Stimulated activated CD8-positive, alpha-beta memory T cell treated with anti-CD3 and anti-CD28 coated beads, Interleukin-4, amount 100 ng/mL, for 1 hour (primary cell): ENCODE measurements at places on chromosomes 12 and 14.

DNA sequence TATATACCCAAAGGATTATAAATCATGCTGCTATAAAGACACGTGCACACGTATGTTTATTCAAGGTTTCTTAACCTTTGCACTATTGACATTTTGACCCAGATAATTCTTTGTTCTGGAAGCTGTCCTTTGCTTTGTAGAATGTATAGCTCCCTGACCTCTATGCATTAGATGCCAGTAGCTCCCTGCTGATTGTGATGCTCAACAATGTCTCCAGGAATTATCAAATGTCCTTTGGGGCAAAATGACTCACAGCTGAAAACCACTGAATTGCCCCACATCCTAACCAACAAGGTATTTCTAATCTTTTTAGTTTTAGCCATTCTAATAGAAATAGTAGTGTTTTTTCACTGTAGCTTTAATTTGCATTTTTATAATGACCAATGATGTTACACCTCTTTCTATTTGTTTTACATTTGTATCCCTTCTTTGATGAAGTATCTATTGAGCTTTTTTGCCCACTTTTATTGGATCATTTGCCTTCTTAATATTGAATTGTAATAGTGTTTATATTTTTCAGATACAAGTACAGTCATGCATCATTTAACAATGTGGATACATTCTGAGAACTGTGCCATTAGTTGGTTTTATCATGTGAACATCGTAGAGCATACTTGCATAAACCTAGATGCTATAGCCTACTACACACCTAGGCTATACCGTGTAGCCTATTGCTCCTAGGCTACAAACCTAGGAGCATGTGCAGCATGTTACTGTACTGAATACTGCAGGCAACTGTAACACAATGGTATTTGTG is 10.4 kb upstream of the NOPCHAP1 start:
- no peak for DNase-seq

- DNase-seq: no peak
Observed at GRCh38 chr14:26594756-26595545, 2.9 kb downstream of the NOVA1 start.

DNA sequence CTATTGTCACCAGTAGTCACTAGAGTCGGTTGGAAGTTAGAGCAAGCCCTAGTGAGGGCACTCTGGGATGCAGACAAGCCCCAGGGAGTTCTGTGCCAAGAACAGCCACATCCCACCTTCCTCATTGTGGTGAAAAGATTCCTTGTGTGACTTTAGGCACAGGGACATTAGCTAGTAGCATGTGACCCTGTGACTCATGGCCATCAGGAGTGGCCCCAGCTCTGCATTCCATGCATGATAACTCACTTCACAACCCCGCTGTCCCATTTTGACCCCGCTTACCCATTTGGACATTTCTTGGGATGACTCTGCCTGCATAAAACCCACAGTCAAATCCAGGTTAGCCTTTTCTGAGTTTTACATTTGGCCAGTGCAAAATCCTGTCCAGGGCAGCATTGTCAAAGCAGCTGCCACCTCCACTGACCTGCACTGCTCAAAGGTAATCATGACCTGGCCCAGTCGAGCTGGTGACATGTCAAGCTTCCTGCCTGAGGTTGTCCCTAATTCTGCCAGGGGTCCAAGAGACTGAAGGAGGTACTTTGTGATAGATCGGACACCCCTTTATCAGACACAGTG is 430.5 kb downstream of the DPF3 start:
- no peak for DNase-seq

- no peak for DNase-seq
Observed at GRCh38 chr14:100818221-100818699, 7.7 kb upstream of the MEG3 start.

DNA sequence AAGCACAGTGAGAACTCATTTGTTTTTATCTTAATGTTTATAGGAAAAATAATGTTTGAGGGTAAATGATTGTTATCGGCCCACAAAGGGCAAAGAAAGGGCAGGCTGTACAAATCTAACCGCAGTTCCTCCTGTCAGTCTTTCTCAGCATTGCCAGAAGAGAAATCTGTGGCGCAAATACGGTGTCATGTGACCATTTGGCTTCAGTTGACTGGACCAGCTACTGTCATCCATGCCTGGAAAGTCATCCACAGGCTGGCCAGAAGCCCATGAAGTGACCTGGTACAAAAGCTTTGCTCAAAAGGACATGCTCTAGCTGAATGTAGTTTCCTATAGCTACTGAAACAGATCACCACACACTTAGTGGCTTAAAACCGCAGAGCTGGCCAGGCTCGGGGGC is 43.6 kb downstream of the HCAR2 start:
- DNase-seq: no peak

DNA sequence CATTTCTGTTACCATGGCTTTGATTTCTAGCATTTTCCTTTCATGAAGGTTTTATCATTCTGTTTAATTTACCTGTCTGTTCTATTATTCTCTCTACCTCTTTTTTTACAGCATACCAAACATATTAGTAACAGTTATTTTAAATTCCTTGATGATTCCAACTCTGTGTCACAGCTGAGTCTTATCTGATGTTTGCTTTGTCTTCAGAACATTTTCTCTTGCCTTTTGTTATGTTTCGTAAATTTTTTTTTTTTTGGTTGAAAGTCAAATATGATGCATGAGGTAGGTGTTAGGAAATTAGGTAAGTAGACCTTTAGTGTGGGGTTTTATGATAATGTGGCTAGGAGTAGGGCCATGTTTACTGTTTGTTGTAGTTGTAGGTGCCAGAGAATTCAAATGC is 496.4 kb downstream of the FOXG1 start:
- DNase-seq: no peak

GRCh38 chr12:102376181-102376747 is 104.1 kb downstream of the IGF1 start:
- no peak for DNase-seq

DNA sequence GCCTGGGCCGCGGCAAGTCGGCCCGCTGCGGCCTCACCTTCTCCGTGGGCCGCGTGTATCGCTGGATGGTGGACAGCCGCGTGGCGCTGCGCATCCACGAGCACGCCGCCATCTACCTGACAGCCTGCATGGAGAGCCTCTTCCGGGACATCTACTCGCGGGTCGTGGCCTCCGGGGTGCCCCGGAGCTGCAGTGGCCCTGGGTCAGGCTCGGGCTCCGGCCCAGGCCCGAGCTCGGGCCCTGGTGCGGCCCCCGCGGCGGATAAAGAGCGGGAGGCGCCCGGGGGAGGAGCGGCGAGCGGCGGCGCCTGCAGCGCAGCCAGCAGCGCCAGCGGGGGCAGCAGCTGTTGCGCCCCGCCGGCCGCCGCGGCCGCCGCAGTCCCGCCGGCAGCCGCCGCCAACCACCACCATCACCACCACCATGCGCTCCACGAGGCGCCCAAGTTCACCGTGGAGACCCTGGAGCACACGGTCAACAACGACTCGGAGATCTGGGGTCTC is 226.2 kb upstream of the CRY1 start:
- DNase-seq: no peak

DNA sequence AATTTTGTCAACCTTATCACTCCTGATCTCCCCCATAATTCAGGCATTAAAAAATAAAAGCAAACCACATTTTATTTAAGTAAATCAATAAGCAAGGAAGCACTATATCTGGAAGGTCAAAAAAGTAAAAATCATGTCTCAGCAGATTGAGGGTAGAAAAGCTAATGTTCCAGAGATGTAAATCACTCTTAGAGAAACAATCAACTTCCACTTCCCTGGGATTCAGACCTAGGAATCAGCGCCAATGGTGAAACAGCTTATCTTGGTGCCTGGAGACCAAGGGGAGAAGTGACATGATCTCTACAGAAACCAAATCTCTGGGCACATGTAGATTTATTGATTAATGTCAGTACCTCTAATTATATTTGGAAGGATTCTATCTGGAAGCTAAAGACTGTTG is 10.9 kb upstream of the SNX6 start:
- DNase-seq: no peak

DNA sequence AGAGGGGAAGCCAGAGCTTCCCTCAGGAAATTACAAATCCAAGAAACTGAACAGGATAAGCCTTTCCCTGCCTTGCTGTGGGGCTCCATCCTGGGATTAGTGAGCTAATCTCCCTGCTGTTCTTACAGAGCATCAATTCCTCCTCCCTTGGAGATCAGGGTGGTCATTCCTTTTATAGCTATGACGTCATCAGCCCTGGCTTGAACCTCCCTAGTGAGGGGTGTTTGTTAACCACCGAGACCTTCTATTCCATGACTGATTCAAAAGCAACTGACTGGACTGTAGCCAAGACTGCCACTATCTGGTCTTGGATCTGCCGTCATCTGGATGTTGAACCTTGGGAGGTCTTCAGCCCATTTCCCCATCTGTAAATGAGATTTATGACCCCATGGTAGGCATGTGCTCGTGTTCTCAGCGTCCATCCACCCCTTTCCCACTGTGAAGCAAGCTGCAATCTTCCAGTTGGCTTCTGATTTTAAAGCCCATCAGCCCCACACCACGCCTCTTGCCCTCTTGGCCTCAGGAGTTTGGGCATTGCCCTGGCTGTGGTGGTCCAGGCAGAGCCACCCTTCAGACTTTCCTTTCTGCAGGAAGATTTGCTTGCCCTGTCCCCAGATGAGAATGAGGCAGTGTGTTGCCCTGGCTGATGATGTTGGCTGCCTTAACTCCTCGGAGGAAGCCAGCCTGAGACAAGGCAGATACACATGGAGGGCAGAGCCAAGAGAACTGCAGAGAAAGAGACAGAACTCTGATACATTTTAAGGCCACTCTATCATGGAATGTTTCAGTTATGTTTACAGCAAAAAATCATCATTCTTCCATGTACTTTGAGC is 59.6 kb upstream of the ACTN1 start:
- no peak for DNase-seq

DNA sequence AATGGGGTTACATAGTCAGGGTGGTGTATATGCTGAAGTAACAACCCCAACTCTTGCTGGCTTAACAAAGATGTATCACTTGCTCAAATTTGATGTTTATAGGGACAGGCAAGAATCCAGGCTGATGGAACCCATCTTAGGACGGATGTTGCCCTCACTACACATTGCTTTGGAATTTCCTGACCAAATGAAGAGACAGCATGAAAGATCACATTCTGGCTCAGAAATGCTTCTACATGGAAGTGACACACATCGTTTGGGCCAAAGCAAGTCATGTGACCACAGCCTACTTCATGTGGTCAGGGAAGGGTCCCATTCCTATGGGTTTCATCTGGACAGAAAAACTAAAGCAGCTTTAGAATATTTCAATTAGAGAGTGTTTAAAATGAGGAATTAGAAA is 345.8 kb downstream of the TMEM132D start:
- no peak for DNase-seq

DNA sequence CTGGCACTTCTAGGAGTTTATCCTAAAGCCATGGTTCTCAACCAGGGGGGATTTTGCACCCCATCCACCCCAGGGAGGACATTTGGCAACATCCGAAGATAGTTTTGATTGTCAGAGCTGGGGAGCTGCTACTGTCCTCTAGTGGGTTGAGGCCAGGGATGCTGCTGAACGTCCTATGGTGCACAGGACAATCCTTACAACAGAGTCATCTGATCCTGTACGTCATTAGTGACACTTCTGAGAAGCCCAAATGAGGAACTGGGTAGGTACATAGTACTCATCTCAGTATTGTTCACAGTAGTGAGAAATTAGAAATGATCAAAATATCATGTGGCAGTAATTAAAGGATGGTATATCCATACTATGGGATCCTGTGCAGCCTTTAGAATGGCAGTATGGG is 185.1 kb downstream of the CHST11 start:
- no peak for DNase-seq

DNA sequence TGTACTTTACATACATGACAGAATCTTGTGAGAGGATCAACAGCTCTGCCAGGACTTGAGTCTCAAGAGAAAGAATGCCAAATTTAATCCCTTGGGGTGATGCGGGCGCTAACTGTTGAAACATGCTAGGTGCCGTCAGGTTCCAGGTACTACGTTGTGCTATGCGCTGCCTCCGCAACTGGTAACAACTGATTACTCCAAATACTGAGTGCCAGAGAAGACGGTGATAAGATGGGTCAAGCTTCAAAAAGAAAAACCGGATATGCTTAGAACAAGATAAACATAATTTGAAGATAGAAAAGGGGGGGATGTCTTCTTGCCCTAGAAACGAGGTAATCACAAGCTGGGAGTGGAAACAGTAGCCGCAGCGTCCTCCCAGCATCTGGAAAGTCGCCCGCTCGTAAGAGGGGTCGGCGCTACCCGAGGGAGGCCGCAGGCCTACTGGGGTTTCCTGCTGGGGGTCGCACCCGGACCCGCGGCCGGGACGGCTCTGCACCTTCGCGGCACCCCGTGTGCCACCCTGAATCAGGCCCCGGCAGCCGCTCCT is 678 bp downstream of the ZBTB25 start:
- DNase-seq: no peak

DNA sequence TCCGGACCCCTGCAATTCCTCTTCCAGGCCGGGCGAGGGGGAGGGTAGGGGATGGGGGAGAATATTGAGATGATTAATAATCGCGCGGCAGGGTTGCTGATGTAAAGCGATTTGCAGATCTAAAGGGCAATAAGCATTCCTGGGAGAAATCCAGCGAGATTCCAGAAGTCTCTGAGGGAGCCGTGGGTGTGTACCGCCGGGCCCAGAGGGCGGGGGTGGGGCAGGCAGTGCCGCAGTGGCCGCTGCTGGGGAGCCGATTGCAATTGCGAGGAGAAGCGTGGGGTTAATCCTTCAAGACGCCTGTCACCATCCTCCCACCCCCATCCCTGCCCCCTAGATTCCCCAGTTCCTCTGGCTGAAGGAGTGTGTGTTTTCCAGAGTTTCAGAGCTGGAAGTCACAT is 16.4 kb downstream of the FOS start:
- DNase-seq: no peak

DNA sequence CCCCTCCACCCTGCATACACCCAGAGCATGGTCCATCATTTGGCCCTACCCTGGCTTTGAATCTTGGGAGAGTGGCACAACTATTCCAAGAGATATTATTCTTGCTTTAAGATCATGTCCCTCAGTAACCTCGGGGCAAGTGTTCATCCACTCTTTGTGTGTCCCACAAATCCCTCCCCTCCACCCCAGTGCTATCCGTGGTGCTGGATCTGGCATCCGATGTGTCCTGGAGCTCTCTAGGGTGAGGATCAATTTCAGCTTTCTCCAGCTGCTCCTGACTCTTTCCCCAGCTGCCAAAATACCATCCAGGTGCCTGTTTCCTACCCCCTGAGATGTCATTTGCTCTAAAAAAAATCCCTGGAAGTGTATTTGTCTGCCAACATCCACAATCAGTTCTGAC is 64.8 kb upstream of the CMKLR1 start:
- DNase-seq: no peak

DNA sequence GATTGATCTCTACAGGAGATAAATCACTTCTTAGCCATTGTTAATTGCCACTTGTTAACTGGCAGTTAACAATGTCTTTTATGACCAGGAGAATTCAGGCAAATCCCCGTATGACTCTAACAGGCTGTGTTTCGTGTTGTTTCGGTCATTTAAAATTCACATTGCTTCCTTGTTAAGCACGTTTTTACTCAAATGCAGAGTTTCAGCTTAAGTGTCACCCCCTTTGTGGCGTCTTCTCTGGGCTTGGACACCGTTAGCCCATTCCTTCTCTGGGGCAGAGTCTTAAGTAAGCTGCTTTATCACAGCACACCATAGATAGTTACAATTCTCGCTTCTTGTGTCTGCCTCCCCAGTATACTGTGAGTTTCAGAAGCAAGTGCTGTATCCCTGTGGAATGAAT is 205.4 kb downstream of the EPS8 start:
- no peak for DNase-seq
